ENCODE measurements at places on chromosomes 7 and 10.
A peak's percentile ranks its signal among the peaks of the same experiment; 100 is the strongest.

DNA sequence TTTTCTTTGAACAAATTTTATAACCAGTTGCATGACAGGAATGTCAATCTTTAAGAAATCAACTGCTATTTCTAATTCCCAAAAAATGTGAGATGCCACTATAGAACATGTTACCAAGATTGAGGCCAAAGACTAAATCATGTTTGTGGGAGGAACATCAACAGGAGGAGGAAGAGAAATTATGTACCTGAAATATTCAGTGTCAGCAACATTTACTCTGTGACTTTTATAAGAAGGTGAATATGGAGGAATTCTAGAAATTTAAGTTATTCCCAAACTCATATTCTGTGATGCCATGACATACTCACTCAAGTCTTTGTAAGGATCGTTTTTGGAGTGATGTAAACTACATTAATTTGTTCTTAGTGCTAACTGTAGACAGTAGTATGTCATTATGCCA, 408.4 kb downstream of the SH2D4B start:
- DNase-seq: no peak

- DNase-seq: no peak
These were observed 985.1 kb downstream of the SORCS1 start for GRCh38 chr10:106179430-106179829.

DNA sequence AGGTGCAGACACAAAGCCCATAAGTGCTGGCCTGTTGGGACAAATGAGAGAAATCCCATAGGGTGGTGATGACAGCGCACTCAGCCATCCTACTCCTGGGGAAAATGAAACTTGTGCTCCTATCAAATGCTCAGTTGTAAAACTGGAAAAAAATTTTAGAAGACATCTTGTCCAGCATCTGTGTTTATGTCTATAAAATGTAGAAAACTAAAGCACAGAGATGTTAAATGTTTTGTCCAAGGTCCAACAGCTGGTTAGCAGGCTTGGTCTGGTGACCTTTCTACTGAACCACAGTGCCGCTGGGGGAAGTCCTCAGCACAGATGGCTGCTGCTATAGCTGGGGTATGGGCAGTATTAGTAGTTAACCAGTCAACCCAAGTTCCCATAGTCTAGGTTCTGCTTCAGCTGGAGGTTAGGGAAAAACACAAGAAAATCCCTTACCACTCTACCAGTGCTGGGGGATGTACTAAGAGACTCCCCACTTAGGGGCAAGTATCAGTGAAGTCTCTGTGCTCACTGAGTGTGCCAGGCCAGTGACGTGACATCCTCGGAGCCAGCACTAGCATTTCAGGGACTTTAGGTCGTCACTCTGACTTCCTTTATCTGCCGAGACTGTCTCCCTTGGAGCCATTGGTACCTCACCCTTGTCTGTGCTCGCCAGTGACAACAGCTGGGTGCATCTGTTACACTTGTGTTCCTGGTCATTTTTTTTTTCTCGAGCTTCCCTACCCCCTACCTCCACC, 1.9 kb downstream of the TSPAN33 start:
- no peak for DNase-seq

DNA sequence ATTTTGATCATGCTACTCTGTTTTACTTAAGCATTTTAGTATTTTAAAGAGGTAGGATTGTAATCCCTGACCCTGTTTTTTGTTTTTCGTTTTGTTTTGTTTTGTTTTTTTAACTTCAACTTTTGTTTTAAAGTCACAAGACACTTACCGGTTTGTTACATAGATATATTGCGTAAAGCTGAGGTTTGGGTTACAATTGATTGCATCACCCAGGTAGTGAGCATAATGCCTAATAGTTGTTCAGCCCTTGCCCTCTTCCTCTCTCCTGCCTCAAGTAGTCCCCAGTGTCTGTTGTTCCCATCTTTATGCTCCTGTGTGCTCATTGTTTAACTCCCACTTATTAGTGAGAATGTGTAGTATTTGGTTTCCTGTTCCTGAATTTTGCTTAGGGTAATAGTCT, 93.1 kb upstream of the TEX47 start:
- peak; percentile 24 for DNase-seq

- DNase-seq: no peak
These were observed 9.4 kb upstream of the PPIA start for GRCh38 chr7:44787041-44787440.

- peak; percentile 30 for DNase-seq
These were observed 32.7 kb upstream of the VSIR start for GRCh38 chr10:71805776-71806703.

- no peak for DNase-seq
These were observed 25.8 kb downstream of the SCIN start for GRCh38 chr7:12596225-12596790.

GRCh38 chr10:132788180-132788830, 2.4 kb upstream of the NKX6-2 start:
- peak; percentile 12 for DNase-seq

DNA sequence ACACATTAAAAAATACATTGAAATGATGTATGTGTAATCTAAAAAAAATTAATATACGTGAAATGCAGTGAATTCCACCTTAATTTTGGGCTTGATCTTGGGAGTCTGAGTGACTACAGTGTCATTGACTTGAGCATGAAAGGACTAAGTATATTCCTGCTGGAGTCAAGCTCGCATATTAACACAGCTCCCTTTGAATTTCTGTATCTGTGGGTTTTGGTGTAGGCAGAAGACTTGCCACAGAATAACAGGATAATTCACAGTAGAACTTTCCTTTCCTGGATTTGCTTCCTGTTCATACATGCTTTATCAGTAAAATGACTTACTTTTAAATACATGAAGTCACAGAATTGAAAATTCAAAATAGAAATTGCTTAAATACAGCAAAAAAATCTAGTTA, 55.3 kb downstream of the PPP1R9A start:
- DNase-seq: no peak

DNA sequence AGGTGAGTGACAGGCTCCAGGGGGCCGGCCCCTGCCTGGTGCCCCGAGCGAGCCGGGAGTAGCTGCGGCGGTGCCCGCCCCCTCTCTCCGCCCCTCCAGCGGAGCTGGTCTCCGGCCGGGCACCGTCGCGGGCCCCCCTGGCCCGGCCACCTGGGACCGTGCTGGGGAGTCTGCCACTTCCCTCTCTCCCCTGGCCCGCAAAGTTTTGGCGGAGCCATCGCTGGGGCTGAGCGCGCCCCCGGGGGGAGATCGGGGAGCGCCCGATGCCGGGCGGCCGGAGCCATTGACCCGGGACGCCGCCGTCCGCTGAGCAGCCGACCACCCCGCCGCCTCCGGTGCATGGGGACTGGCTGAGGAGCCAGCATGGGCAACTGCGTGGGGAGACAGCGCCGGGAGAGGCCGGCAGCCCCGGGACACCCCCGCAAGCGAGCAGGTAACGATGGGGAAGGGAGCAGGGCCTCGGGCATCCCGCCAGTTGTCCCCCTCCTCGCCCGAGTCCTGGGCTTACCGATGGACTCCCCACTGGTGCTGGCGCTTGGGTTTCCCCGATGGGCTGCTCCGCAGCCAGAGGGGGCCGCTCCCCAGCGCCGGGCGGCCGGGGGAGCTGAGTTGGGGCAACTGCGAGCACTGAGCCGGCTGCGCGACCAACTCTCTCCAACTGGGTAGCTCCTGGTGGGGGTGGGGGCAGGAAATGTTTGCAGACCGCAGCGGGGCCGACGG, at the start of gene UBTD1:
UBTD1 (plus strand) TSS at position 84 of the 720 bp plus-strand sequence; CDS start at position 364, 280 bp downstream.
- DNase-seq: peak; percentile 47

DNA sequence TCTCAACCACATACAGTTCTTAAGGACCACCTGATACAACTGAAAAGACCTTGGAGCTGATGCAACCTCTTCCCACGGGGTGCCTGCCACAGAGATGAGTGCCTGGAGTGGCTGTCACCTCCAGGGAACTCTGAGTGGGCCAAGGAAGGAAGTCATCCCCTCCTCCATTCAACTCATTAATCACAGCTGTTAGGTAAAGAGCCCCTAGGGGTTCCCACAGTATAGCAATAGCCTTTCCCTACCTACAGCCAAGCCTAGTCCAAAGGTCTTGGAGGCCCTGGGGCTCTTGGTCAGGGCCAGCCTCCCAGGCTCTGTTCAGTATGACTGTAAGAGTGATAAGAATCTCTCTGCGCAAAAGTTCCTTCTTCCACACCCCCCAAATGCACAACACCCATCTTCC, 70.4 kb upstream of the NFE2L3 start:
- peak; percentile 4 for DNase-seq

DNA sequence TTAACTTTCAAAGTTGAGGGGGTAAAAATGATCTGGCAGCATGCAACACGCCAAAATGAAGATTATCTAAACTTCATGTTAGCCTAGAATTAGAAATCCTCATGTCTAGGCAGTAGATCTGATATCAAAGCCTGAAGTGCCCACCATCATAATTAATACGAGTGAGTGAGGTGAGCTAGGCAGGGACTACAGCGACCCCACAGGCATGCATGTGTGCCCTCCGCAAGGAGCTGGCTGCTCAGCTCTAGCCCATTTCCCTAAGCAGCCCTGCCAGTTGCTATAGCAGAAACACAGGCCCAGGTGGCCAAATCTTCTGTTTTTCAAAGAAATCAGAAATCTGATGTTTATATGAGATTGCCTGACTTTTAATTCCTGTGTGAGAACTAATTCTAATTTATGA, 93.1 kb upstream of the IFRD1 start:
- no peak for DNase-seq

- no peak for DNase-seq
These were observed 227.1 kb downstream of the MGMT start for GRCh38 chr10:129694184-129694583.

DNA sequence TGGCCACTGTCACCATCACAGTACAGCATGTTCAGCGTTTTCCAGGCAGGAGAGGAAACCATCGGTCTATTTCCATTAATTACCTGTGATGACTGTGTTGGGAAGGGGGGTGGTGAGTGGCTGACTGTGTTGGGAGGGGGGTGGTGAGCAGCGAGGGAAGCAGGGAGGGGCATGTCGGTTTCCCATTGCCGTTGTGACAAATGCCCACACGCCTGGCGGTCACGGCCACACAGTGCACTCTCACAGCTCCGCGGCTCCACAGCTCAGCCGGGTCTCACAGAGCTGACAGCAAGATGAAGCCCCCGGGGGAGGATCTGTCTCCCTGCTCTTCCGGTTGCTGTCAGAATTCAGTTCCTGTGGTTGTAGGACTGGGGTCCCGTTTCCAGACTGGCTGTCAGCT, 39.0 kb downstream of the AP5Z1 start:
- no peak for DNase-seq

- DNase-seq: no peak
These were observed 234.0 kb upstream of the SP4 start for GRCh38 chr7:21193895-21194294.

- no peak for DNase-seq
These were observed 1.5 kb upstream of the DLX5 start for GRCh38 chr7:97025983-97026714.

GRCh38 chr10:64196638-64197315, 675.6 kb downstream of the REEP3 start:
- DNase-seq: no peak

GRCh38 chr7:4849390-4849789, 12.4 kb downstream of the PAPOLB start:
- peak; percentile 24 for DNase-seq

GRCh38 chr7:70470746-70471145, 661.2 kb upstream of the GALNT17 start:
- no peak for DNase-seq
